NCI-H2107 (cell line): ENCODE measurements at places on chromosomes 11 and 22.

DNA sequence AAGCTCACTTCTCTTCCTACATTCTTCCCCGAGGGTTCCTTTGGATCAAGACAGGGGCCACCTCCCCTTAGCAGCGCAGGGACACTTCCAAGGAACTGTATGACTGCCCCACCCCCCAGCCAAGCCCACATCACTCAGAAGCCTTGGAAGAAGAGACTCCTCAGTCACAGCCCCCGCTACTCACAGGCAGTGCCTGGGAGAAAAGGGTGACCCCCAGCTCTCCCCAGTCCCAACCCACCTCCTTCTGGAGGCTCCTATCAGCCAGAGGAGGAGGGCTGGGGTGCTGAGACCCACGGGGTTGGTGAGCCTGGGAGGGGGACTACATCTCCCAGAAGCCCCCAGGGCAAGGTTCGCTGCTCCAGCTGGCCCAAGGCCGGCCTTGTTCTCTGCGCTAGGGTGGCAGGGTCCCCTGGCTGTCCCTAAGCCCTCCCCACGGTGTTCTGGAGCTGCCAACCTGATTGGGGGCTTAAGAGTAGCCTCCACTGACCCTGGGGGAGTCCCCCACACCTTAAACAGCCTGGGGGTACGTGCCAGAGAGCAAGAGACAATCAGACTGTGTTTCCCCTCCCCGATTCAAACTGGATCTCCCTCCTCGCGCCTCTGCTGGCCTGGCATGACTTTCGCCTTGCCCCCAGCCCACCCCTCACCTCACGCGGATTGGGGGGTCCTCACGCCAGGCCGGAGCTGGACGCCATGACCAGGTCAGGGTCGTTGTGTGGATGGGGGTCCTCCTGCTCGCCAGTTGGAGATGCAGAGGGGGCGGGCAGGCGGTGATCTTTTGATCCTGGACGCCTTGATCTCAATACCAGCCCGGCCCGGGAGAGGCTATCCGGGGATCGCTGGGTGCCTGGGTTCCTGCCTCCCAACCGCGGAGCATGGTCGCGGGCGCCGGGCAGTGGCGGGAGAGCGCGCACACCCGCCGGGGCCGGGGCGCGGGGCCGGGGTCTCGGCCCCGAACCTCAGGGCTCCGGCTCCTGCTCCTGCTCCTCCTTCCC lies 838 bp downstream of the BCL9L start:
- no peak for DNase-seq

- no peak for DNase-seq
Measured at GRCh38 chr11:30365793-30366517, 43.1 kb downstream of the ARL14EP start.

DNA sequence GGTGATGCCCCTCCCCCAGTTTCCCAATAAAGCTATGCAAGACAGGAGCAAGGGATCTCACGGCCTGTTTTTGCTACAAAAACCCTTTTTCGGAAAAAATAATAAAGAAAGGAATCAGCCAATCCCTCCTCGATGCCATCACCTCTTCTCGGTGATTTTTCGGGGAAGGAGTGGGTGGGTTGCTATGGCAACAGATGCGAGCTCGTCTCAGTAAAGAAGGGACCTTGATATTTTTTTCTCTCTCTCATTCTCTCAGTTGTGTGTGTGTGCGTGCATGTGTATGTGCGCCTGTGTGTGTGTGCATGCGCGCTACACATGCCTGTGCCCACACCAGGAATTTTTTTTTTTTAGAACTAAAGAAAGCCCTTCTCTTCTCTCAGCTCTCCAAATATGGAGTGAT lies 3.8 kb upstream of the NPAS4 start:
- no peak for DNase-seq

GRCh38 chr11:46528445-46529094 lies 65.3 kb downstream of the AMBRA1 start:
- DNase-seq = no peak

GRCh38 chr11:93517611-93518010 lies 25.6 kb downstream of the SMCO4 start:
- DNase-seq = no peak

GRCh38 chr22:44291674-44292360 lies 20.9 kb downstream of the SHISAL1 start:
- DNase-seq = no peak

GRCh38 chr11:44746894-44747293 lies 20.1 kb downstream of the TSPAN18 start:
- no peak for DNase-seq

DNA sequence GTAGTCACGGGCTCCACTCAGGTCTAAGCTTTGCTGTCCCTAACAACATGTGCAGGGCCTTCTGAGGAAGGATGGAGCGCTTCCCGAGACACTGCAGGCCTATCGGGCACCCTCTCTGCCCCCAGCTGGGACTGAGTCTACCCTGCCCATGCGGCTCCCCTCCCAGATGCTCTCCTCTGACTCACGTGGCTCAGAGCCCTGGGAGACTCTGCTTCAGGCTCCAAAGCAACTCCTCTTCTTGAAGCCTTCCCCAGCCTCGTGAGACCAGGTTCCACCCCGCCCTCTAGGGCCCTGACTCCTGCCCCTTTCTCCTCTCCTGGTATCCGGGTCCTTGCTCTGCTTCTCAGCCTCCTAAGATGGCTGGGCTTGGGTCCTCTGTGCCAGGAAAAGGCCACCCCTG lies 28.4 kb upstream of the ARFGAP3 start:
- DNase-seq = no peak

GRCh38 chr11:73233692-73234470 lies 15.8 kb downstream of the P2RY2 start:
- no peak for DNase-seq

GRCh38 chr11:68189082-68189481 lies 24.0 kb downstream of the KMT5B start:
- DNase-seq = no peak

GRCh38 chr22:38177926-38178604 lies 3.6 kb downstream of the PLA2G6 start:
- no peak for DNase-seq

GRCh38 chr11:6094186-6094585 lies 13.3 kb upstream of the OR56B4 start:
- DNase-seq = no peak

DNA sequence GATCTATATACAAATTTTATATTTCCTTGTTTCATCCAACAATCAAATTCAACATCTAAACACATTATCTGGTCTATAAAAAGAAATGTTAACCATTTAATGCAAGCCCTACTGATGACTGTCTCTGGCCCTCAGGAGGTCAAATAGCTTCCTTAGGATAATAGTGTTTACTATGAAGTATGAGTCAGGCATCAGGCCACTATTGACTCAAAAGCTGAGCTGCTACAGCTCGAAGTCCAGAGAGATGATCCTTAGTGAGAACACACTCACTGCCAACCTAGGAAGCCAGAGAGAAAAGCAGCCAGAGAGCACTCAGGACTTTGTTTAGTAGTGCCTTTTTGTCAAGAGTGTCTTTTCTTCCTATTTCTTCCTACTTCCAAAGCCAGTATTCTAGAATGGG lies 171.8 kb downstream of the SOX6 start:
- DNase-seq = no peak

DNA sequence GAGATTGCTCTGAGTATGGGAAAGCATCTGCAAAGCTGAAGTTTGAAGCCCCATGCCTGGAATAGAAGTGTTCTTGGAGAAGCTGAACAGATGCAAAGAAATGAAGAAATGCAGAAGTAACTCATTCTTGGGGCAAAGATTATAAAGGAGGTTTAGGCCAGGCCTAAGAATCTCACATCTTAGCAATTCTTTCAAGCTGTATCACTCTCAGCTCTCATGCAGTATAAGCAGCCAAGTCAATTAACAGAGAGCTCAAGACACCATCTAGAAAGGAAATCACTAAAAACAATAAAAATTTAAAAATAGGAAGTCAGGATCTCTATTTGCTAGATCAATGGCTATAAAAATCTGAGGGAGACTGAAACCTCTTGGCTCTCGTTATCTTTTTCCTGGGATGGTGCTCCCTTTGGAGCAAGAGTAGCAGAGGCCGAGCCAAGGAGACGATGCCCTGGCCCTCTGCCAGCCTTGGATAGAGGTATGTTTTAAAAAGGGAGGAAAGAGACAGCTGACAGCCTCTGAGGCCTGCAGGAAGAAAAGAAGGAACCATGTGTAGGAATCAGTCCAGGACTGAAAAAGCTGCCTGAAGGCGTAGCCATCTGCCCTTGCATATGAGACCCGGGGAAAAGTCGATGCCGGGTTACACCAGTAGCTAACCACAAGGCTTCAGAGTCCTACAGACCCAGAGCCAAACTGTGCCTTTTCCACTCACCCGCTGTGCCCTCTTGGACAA lies 229.8 kb downstream of the BLID start:
- DNase-seq = no peak

GRCh38 chr11:2933375-2934020 lies 4.3 kb upstream of the PHLDA2 start:
- no peak for DNase-seq

DNA sequence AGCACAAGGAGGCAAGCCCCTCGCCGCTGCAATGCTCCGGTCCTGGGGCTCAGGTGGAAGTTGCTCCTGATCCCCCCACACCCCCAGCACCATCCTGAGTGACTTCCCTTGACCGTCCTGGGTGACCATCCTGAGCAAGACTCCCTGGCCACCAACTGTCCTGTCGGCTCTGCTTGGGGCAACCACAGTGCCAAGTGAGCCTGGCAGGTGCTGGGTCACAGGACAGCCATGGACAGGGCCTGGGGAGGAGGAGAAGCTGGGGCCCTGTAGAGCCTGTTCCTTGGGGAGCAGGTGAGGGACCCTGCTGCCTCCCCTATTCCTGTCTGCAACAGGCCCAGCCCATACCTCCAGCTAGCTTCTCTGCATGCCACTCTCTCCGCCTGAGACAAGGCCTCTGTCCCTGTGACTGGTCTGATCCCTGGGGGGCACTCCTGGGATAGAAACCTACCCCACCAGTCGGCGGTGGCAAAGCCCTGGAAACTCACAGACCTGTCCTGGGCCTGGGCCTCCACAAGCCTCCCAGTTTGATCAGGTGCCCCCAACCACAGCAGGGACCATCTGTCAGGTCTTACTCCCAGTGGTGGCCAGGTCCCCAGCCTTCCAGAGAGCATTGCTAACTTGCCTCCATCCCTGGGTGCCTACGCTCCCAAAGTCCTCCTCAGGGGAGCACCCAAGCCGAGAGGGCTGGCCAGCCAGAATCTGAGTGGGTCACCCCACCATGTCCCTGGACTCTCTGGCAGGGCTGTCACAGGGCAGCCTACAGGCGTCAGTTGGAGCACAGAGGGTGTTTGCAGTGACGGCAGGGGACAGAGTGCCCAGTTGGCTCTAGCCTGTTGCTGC lies 68.7 kb upstream of the WNT7B start:
- no peak for DNase-seq

- peak; percentile 81 for DNase-seq
Measured at GRCh38 chr11:72040491-72041363, 39.6 kb downstream of the NUMA1 start.

DNA sequence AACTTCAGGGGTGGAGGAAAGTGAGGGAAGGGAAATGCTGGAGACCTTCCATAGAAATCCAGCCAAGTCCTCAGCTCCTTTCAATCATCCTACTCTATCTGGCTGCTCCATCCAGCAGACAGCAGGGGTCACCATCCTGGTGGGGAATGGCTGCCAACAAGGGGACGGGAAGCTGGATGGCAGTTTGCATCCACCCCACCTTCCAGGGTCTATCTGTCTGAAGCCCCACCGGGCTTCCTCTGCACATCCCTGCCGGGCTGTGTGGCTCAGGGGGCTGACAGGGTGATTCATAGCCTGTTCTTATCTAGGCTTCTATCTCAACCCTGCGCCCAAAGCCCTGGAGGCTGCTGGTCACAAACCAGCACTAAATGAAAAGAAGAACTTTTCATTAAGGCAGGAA lies 1.1 kb downstream of the SYTL2 start:
- no peak for DNase-seq

GRCh38 chr22:37896181-37896592 lies 9.9 kb upstream of the MICALL1 start:
- no peak for DNase-seq

- peak; percentile 54 for DNase-seq
Measured at GRCh38 chr11:72759468-72759985, 7.3 kb upstream of the ARAP1 start.

DNA sequence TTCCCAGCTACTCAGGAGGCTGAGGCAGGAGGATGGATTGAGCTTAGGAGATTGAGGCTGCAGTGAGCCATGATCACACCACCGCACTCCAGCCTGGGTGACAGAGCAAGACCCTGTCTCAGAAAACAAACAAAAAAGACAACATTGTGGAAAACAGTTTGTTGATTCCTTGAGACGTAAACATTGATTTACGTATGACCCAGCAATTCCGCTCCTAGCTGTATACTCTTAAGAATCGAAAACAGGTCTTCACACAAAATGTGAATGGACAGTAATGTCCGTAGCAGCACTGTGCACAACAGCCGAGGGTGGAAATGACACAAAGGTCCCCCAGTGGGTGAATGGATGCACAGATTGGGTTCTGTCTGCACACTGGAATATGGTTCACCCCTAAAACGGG lies 49.3 kb downstream of the LRP5 start:
- DNase-seq = no peak

- DNase-seq = no peak
Measured at GRCh38 chr11:127733552-127733951, 733.0 kb upstream of the KIRREL3 start.
